ENCODE measurements at places on chromosomes 6 and 20.

GRCh38 chr6:118896339-118897136 is 2.6 kb downstream of the ASF1A start:
- DNase-seq, result peak; percentile 43

DNA sequence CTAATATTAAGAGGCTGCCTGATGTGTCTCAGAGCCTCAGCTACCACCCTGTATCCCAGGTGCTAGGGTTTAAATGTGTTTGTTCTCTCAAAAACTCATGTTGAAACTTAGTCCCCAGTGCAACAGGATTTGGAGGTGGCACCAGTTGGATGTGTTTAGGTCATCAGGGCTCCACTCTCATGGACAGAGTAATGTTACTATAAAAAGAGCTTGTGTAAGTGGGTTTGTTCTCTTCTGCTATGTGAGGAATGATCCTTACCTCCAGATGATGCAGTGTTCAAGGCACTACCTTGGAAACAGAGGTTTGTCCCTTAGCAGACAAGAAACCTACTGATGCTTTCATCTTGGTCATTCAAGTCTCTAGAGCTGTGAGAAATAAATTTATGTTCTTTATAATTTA is 164.9 kb upstream of the EPHA7 start:
- DNase-seq, result no peak

- peak; percentile 63 for DNase-seq
Observed at GRCh38 chr6:129894921-129895320, 33.8 kb upstream of the TMEM244 start.

DNA sequence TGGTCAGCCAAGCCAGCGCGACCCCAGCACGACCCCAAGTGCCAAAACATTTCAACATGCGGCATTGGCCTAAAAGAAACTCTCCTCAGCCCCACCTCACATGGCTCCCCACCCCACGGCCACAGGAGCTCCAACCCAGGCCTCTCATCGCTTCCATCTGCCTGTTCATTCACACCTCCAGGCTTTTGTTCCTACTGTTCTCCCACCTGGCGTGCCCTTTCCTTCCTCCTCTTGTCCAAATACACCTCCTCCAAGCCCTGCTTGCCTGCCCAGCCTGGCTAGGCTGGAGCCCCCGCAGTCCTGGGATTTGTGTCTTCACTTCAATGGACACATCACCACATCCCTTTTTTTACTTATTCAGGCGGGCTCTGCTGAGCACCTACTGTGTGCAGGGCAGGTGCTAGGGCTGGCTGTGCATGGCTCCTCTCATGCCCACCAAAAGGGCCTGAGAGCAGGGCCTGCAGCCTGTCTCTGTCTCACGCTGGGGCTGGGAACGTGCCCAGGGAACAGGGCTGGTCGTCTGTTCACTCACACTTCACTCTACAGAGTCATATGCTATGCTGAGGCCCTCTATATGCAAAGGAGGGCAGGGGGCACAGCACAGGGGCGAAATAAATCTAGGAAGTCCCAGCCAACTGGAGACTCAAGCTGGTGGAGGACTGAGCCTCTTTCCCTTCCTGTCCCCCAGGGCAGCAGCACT is 61.1 kb downstream of the GRM4 start:
- no peak for DNase-seq

- DNase-seq, result no peak
Observed at GRCh38 chr20:5109276-5109675, 10.5 kb downstream of the PCNA start.

DNA sequence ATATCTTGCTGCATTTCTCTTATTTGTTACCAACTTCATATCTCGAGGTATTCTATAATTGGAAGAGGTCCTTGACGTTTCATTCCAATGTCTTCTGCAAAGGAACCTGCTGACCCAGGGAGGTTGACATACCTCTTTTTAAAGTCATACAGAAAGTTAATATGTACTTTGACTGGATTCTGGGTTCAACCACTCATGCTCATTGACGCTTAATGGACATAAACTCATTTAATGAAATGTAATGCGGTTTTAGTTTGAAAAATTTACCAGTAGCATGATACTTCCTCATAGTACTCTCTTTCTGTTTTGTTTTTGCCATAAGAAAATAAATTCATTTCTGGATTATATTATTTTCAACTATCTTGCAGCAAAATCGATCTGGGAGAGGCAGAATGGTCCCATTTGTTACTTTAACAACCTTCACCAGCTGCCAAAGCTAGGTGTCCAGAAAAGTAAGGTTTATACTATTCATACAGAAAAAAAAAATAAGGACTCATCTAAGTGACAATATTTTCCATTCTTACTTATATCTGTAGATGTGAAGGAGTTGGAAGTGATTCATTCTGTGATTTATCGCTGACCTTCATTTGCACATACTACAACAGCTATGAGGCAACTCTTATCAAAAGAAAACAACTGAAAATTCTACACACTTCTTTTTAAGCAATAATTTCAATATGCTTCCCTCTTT is 101.6 kb downstream of the ATXN1 start:
- DNase-seq, result no peak
